ENCODE measurements at places on chromosomes 13 and 19.

- DNase-seq, result no peak
These were observed 4.1 kb upstream of the UBAC2 start for GRCh38 chr13:99196466-99197116.

- no peak for DNase-seq
These were observed 103.4 kb downstream of the FRY start for GRCh38 chr13:32135056-32135390.

GRCh38 chr19:36772311-36773222, at the start of gene ZNF850:
Gene ZNF850, minus strand, starts transcription at chr19:36772807. Its CDS starts 10,201 bp downstream, at chr19:36762606.
- peak; percentile 95 for DNase-seq

GRCh38 chr19:11265177-11265784, 3.0 kb upstream of the DOCK6 start:
- no peak for DNase-seq

- no peak for DNase-seq
These were observed 8.0 kb upstream of the GARRE1 start for GRCh38 chr19:34246340-34246739.

DNA sequence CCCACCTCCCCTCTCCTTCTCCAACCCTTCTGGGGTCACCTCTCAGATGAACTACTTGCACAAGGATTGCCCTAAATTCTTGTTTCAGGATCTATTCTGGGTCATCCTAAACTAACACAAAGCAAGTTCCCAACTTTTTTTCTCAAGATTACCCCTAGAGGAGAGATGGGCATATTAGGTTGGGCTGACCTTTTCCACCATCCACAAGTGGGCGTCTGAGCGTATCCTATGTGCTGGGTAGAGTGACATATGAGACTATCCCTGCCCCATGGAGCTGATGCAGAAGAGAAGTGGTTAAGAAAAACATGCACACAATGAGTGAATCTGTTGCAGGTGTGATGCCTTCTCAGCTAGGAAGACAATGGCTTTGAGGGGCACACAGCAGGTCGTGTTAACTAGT, 132.7 kb downstream of the CACNA1A start:
- no peak for DNase-seq

- no peak for DNase-seq
These were observed 242.6 kb downstream of the NDFIP2 start for GRCh38 chr13:79723519-79724024.

GRCh38 chr19:32631381-32631780, 43.6 kb downstream of the ANKRD27 start:
- DNase-seq, result no peak

DNA sequence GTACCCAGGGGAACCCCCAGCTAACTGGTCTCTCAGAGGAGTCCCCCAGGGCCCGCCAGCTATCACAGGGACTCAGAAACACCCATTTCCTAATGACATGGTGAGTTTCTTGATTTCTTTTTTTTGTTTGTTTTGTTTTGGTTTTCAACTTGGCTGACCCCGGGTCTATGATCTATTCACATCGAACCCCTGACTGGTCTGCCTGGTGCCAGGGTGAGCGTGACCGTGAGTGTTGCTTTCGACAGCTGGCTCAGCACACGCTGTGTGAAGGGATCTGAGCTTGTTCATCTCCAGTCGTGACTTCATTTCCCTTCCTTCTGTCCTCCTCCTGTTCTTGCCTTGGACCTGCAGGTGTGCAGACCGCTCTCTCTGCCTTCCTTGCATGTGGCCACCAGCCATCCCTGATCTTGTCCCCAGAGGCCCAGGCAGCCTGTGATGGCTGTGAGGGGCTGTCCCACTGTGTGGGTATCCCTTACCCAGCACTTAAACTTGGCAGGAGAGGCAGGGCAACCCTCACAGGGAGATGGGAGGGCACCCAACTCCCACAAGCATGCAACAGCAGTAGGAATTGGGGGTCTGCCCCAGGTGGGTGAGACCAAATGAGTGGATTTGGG, 26.2 kb downstream of the TMEM161A start:
- DNase-seq, result no peak

GRCh38 chr13:49112782-49113525, 107.2 kb upstream of the MLNR start:
- DNase-seq, result peak; percentile 13

- DNase-seq, result peak; percentile 93
These were observed at the start of gene PPP5C for GRCh38 chr19:46346821-46347571. Gene PPP5C, plus strand, starts transcription at chr19:46347087. Its CDS starts 10 bp downstream, at chr19:46347097.

- DNase-seq, result no peak
These were observed 557.2 kb downstream of the KCTD12 start for GRCh38 chr13:76329004-76329403.

DNA sequence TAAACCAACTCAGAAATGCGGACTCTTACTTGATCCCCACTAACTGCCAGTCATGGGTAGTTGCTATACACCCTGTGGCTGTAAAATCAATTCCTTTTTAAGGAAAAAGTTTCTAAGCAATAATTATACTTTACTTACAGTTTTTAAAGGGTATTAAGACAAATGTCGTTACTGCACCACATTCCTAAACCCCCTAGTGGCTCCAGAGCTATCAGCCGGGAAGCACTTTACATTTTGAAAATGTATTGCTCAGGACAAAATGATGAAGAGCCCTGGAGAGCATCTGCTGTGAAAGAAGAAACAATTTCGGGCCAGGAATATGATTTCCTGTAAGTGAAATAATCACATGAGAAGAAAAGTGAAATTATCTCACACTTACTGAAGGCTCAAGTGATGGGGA, 36.7 kb downstream of the DCLK1 start:
- DNase-seq, result no peak

DNA sequence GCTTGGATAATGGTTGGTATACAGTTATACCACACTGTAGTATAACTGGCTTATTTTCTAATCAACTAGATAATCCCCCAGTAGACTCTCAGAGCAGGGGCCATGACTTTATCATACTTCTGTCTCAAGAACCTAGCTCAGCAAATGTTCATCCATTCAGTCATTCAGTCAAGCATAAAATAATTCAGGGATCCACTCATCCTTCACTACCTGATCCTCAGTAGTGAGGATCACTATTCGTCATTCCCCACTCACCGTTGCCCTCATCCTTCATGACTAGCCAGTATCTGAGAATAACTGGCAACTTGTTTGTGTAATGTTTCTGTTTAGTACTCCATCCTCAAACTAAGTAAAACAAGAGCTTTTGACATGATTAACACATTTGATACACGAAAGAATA, 77.6 kb downstream of the TSC22D1 start:
- DNase-seq, result no peak

DNA sequence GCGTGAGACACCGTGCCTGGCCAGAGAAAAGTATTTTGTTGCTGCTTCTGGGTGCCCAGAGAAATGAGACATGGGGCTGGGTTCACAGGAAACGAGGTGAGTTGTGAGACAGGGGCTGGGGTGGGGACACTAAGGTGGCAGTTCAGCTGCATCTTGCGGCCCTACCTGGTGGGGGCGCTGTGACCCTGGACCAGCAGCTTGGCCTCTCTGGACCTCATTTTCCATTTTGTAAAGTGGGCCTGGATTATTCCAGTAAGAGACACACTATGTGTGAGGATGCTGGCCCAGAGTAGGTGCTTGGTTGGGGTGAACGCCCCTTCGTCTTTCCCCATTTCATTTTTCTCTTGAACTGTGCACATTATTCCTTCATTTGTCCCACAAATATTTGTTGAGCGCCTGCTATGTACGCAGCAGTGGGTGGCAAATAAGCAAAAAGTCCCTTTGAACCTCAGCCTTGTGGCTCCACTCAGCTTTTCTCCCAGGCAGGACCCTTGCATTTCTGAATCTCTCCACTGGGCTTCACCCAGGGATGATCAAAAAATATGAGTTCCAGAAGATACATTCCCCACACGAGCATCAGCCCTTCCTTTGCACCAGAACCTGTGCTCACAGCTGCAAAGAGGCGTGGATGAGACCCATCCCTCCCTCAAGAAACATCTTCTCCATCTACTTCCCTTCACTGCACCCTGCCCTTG, 26.6 kb upstream of the OR10H1 start:
- DNase-seq, result no peak

DNA sequence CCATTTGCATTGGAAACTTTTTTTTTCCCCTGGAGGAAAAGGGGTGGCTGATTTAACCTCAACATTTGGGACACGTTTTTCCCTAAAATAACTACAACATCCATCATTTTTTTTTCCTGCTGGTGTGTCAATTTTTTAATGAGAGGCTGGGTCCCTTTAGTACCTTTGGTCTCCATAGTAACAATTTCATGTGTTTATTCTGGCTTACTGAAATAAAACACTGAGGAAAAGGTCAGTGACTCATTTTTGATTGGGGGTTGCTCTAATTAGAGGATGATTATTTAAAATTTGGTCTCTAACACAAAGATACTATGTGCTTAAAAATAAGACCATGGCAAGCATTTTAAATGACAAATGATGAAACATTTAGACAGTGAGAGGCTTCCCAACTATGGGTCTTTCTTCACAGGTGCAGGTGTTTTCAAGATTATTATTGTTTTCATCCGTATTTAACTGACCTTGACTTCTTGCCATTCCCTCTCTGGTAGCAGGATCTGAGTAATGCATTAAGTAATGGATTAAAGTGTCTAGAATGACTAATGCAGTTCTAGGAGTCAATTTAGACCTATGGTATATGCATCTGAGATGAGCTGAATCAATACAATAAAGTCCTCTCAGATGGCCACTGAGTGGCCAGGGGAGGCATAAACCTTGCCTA, 406.4 kb downstream of the KCNRG start:
- DNase-seq, result peak; percentile 42

GRCh38 chr13:51643882-51644281, 59.6 kb downstream of the WDFY2 start:
- peak; percentile 81 for DNase-seq

GRCh38 chr19:57099199-57099661, 20.6 kb upstream of the USP29 start:
- peak; percentile 71 for DNase-seq
